ELF-1 (cell line): ENCODE measurements at places on chromosomes 7 and 10.

DNA sequence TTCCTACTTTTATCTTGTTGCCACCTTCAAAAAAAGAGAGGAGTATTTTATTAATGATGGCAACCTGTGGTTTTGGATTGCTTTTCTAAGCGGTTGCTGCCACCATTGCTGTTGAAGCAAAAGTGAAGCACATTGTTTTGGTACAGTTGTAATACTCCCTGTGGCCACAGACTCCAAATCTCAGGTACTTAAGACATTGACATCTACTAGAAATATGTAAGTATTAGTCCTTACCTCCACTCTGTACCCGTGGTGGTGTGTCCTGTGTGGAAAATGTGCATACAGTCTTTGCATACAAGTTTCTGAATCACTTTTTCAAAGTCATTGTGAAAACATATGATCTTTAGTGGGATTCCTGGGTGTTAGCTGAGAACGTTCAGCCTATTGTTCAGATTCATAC, 85.7 kb downstream of the ANLN start:
- DNase-seq: no peak

GRCh38 chr7:44110719-44111635, 6.8 kb downstream of the AEBP1 start:
- DNase-seq: no peak

- no peak for DNase-seq
Observed at GRCh38 chr10:96863922-96864543, 31.9 kb downstream of the LCOR start.

GRCh38 chr7:1049006-1049741, 4.8 kb downstream of the GPR146 start:
- DNase-seq: no peak

- no peak for DNase-seq
Observed at GRCh38 chr10:15802375-15802949, 57.8 kb downstream of the MINDY3 start.

DNA sequence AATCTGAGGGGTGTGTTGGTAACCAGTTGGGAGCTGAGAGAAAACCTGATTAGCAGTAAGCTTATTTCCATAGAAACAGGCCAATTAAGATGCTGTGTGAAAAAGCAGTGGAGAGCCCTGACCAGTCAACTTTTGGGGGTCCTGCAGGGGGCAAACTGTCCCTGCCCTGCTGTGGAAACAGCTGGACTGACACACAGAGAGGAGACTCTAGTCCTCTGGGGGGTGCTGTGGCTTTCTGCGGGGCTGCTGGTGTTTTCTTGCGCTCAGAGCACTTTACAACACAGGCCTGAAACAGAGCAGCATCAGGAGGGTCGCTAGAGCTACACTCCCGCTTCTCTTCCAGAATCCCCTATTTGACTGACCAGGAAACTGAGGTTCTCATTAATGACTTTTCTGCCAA, 546.9 kb upstream of the GALNT17 start:
- peak; percentile 57 for DNase-seq

- DNase-seq: no peak
Observed at GRCh38 chr7:91778416-91778815, 102.1 kb downstream of the MTERF1 start.

- DNase-seq: no peak
Observed at GRCh38 chr7:128303643-128304042, 40.1 kb downstream of the RBM28 start.

GRCh38 chr7:47490501-47491265, 91.2 kb downstream of the TNS3 start:
- DNase-seq: no peak

DNA sequence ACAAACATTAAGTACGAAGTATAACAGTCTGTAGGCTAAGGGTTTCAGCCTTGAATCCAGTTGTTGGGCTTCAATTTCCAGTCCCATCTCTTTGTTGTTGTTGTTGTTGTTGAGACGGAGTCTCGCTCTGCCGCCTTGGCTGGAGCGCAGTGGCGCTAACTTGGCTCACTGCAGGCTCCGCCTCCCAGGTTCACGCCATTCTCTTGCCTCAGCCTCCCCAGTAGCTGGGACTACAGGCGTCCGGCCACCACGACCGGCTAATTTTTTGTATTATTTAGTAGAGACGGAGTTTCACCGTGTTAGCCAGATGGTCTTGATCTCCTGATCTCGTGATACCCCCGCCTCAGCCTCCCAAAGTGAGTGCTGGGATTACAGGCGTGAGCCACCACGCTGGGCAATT, 464.9 kb downstream of the ANKRD7 start:
- DNase-seq: peak; percentile 23

DNA sequence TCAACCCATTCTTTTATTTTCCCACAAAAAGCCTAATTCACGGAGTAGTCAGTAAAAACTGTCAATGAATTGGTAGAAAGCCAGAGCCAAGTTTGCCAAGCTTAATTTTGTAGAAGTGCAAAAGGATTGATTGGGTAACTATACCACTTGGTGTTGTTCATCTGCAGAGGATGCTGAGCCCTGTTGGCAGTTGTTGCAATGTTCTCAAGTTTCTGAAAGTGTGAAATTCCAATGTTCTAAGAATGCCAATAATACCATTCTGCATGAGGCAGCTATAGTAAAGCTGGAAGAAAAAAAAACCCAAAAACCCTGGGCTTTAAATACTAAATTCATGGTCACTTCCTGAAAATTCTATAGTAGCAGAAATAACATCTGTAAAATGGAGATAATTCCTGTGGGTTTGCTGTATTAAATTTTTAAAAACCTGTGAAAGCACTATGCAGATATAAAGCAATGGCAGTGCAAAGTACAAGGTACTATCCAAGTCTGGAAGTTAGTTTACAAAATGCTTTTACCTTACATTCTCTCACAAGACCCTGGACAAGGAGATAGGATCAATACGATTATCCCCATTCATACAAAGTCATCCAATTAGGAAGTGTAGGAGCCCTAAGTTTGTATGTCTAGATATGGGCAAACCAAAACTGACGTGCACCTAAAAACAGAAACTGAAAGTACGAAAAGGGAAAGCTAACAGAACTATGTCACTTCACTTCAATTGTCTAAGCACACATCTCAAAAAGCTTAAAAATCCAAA, 6.0 kb upstream of the PON1 start:
- no peak for DNase-seq

- no peak for DNase-seq
Observed at GRCh38 chr7:2100278-2101208, 132.2 kb downstream of the MAD1L1 start.

- no peak for DNase-seq
Observed at GRCh38 chr10:48517911-48518811, 86.7 kb downstream of the ARHGAP22 start.

DNA sequence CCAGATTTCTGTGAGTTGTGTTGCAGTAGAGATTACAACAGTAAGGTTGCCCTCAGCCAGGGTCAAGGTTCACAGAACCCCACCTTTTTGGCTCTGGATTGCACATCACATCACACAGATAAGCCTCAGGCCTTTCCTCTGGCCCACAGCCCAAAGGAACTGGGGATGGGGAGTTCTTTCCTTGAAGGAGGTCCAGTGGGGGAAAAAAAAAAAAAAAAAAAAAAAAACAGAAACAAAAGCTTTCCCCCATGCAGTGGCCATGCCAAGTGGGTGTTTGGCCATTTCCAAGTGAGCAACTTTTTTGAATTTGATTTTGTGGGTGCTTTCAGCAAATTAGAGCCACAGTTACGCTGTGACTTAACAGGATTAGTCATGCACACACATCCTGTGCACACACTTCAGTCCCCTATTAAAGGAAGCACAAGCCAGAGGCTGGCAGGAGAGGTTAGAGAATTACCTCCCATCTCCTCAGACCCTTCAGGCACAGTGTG, 79.3 kb upstream of the NANOS1 start:
- no peak for DNase-seq

DNA sequence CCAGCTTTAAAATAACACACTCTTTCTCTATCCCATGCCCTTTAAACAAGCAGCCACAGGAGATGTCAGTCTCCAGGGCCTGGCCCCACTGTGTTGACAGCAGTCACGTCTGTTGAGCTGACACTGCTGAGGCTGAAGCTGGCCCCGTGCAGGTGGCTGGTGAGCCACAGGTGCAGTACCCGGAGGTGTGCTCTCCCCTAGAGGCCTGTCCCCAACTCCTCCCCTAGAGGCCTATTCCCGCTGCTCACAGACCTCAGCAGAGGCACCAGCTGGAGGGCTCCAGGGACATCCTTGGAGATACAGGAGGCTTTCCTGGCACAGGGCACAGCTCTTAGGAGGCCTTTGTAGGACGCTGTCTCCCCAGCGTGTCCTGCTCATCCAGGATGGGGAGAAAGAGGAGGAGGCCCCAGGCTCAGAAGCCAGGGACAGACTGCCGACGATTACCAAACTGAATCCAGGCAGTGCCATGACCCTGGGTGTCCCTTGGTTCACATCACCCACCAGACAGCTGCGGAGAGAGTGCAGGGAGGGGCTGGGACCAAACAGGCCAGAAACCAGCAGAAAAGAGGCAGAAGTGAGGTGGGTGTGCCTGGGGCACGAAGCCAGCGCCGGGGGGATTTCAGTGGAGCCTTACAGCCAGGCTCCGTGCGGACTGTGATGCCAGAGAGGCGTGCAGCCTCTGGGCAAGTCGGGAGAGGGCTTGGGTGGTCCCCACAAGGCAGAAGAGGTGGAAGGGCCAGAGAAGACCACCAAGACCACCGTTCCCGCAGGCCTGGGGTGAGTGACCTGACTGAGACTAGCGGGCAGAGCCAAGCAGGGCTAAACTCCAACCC, 18.5 kb upstream of the TTYH3 start:
- DNase-seq: no peak

DNA sequence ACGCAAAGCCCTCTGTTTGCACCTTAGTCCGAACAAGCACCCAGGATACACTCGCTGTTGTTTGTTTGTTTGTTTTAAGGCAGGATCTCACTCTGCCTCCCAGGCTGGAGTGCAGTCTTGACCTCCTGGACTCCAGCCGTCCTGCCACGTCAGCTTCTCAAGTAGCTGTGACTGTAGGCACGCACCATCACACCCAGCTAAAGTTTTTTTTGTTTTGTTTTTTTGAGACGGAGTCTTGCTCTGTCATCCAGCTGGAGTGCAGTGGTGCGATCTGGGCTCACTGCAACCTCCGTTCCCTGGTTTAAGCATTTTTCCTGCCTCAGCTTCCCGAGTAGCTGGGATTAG, 76.8 kb downstream of the CTBP2 start:
- DNase-seq: no peak

GRCh38 chr10:13048762-13049161, 47.2 kb upstream of the CCDC3 start:
- no peak for DNase-seq

DNA sequence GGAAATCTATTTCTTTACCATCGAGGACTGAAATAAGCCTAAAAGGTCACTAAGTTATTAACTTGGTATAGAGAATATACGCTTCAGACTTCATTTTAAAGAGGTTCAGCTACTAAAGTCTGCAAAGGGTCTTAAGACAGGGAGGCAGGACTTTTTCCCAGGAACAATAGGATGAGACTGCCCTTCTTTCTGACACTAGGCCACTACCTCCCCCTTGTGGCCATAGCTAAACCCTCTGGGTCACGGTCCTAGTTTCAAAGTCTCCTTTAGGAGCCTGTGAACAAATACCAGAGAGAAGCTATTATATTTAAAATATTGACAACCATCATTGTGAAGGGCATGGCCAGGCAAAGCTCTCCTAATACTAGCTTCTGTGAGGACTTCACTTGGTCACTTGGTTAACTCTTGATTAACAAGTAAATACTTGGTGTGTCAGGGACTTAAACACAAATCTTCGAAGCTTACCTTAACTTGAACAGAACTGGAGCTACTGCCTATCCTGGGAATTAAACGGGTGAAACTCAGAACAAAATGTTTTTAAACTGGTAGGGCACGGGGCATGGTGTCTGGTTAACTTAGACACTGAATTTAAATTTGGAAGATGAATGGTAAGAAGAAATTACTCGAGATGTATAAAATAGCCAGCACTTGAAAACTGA, 75.6 kb downstream of the CCDC6 start:
- DNase-seq: peak; percentile 69

DNA sequence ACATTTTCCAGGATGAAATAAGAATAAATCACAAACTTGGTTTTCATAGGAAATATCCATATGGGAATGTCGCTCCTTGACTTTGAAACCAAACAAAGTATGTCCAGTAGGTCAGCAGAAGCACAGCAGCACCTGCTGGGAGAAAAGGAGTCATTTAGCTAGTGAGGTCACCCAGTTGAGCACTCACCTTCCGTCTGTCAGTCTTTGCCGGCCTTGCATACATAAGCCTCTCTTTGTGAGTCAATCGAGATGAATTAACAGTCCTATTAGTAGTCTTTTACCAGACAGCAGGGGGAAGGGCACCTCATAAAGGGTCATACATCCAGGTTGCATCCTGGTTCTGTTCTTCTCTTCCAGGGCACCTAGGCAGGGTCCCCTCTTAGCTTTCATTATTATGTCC, 232.5 kb upstream of the FZD1 start:
- DNase-seq: peak; percentile 59

DNA sequence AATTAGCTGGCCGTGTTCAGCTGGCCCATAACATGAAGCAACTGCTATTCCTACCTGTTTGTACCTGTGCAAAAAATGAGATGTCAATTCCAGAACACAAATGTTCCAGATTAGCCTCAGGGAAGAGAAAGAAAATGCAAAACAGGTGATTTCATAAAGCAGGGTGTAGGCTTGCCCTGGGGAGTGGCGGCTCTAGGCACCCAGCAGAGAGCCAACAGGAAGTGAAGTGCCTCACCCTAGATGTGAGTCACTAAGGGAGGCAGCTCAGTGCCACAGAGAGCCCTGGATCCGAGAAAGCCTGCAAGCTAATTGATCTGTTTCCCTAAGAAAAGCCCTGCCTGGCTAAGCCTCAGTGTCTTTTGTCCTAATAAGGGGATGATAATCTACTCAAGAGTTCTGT, 240.0 kb downstream of the ARHGAP21 start:
- peak; percentile 68 for DNase-seq

GRCh38 chr7:36673703-36674102, 50.6 kb downstream of the AOAH start:
- DNase-seq: no peak

- no peak for DNase-seq
Observed at GRCh38 chr10:49278497-49278981, 20.4 kb upstream of the C10orf71 start.

DNA sequence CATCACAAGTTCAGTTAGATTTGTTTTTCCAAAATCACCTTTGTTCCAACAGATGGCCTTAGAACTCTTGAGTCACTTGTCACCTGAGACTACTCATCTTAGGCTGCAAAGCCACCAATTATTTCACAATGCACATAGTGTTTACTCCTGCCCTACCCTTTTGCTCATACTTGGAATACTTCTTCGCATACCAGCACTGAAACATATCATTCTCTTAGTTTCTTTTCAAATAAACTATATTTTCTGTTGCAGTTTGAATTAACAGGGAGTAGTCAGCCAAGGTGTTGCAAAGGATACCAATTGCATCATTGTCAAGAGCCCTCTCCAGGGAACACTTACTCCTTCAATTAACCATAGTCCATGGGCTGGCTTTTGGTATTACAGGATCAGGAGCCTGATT, 71.0 kb downstream of the CASD1 start:
- DNase-seq: no peak

- peak; percentile 49 for DNase-seq
Observed at GRCh38 chr10:120980279-120981255, 129.4 kb downstream of the WDR11 start.

DNA sequence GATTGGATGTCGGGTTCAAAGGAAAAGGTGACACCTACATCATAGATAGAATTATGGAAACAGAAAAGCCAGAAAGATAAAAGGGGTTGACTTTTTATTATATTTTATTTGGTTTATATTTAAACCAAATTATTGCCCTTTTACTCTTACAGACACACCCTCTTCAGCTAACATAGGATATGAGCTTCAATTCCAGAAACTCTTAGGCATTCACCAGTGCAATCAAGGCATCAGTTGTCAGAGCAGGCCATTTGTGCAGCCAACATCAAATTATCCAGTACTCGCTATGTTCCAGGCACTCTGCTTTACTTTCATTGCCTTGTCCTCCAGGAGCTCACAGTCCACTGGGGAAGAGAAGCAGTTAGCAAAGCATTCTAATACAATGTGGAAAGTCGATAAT, 347.5 kb downstream of the TFEC start:
- DNase-seq: no peak
